Body of pancreas (tissue), 4 donors: ENCODE measurements at places on chromosomes 16 and 17. TPM values are rescaled to one million over a fixed set of nuclear protein-coding genes. Genes with fewer than 3 reads are reported as not detected.

DNA sequence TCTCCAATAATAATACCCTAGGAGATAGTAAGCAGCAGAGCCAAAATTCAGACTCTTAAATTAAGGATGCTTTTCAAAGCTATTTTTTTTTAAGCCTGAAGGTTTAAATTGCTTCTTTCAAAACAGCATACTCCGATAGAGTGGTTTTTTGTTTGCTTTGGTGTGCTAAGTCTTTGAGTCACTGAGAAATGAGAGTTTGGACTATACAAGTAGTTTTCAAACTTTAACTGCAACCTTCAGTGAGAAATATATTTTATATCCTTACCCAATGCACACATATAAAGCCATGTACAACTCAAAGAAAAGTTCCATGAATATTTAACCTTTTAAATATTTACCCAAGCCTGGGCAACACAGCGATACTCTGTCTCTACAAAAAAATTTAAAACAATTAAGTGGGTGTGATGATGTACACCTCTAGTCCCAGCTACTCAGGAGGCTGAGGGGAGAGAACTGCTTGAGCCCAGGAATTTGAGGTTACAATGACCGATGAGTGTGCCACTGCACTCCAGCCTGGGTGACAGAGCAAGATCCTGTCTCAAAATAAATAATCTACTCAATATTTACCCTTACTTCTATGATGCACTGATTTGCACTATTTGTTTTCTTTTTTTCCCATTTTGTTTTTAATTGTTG lies 19.2 kb downstream of the DCUN1D3 start:
- H3K4me1 ChIP-seq = peaks cover 82% of the 10 kb centered on the region
- DNase-seq = no peak
- no peak overlapping the region for H3K4me3 ChIP-seq
- no peaks in the 10 kb centered on the region for H3K27me3 ChIP-seq

- peaks cover 26% of the 10 kb centered on the region for H3K36me3 ChIP-seq
- H3K27me3 ChIP-seq = no peaks in the 10 kb centered on the region
Measured at GRCh38 chr16:67726106-67727034, 7.3 kb upstream of the GFOD2 start.

DNA sequence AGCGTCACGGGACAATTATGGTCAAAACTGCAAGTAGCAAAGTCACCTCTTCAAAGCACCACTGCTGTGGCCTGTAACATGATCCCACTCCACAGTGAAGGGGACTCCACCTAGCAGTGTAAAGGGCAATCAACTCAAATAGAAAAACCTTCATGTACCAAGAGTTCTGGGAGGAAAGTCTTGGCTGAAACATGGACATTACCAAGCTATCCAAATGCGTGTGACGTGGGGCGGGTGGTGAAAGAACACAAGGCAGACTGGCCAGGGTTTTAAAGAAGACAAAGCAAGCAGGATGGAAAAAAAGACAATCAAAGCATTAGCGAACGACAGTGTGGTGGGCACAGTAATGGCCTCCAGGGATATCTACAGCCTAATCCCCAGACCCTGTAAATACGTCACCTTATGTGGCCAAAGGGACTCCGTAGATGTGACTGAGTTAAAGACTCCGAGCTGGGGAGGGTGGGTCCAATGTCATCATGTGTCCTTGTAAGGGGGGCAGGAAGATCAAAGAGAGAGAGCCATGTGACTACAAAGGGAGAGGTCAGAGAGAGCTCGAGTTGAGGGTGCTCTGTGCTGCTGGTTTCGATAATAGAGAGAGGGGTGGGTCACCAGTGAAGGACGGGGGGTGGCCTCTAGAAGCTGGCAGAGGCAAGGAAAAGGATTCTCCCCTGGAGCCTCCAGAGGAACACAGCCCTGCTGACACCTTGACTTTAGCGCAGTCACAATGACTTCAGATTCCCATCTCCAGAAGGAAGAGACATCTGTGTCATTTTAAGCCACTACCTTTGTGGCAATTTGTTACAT lies 6.0 kb downstream of the HSDL1 start:
- H3K4me1 ChIP-seq = peaks cover 6% of the 10 kb centered on the region
- no peak overlapping the region for H3K27ac ChIP-seq
- no peaks in the 10 kb centered on the region for H3K27me3 ChIP-seq
- no peak overlapping the region for H3K4me3 ChIP-seq
- DNase-seq = no peak

DNA sequence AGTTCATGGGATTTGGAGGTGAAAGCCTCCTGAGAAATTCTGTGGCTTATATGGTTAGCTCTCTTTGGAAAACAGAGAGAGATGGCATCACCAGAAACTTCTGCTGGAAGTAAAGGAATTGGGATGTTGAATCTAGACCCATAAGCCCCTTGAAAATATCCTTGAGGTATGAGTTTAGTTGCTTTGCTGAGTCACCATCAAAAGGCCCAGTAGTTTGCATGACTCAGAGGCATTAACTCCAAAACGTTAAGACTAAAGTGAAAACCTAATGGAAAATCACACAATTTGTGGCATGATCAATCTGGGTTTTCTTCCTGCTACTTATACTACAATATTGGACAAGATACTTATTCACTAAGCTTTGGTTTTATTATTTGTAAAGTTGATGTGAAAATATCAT lies 349.2 kb upstream of the SALL1 start:
- H3K27ac ChIP-seq = no peak overlapping the region
- DNase-seq = no peak
- H3K4me3 ChIP-seq = no peak overlapping the region
- H3K36me3 ChIP-seq = no peaks in the 10 kb centered on the region
- H3K4me1 ChIP-seq = no peaks in the 10 kb centered on the region
- H3K27me3 ChIP-seq = no peaks in the 10 kb centered on the region

- DNase-seq = peak; percentile 60
- no peak overlapping the region for H3K27ac ChIP-seq
- no peaks in the 10 kb centered on the region for H3K36me3 ChIP-seq
- no peak overlapping the region for H3K4me3 ChIP-seq
- no peaks in the 10 kb centered on the region for H3K27me3 ChIP-seq
Measured at GRCh38 chr17:72725433-72726068, 366.9 kb downstream of the SLC39A11 start.

DNA sequence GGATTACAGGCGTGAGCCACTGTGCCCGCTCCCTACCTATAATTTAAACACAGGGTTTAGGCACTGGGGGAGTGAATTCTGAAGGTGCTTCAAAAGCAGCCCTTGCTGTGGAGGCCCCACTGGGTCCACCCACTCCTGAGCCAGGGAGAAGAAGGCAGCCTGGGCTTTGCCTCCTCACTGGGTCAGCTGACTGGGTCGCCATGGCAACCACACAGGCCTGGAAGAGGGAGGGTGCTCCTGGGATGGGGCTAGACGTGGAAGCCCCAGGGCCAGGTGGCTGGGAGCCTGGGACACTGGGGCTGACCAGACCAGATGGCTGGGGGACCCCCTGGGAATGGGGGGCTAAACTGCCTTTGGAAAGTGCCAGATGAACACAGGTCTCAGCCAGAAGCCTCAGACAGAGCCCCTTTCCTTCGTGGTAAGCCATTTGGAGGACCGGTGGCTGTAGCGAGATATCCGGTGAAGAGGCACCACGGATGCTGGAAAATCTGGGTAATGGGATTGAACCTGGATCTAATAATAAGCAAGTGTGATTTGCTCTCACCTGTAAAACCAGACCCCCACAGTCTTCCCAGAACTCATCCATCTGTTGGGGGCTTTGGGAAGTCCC lies 32.9 kb downstream of the TRARG1 start:
- H3K36me3 ChIP-seq = no peaks in the 10 kb centered on the region
- no peaks in the 10 kb centered on the region for H3K27me3 ChIP-seq
- no peaks in the 10 kb centered on the region for H3K4me1 ChIP-seq
- peak; percentile 18 for DNase-seq
- no peak overlapping the region for H3K27ac ChIP-seq

The FTSJ3 gene
- total RNA-seq = 30.9 TPM
